Kidney tubule cell (primary cell): ENCODE measurements at places on chromosomes 3 and 15.

DNA sequence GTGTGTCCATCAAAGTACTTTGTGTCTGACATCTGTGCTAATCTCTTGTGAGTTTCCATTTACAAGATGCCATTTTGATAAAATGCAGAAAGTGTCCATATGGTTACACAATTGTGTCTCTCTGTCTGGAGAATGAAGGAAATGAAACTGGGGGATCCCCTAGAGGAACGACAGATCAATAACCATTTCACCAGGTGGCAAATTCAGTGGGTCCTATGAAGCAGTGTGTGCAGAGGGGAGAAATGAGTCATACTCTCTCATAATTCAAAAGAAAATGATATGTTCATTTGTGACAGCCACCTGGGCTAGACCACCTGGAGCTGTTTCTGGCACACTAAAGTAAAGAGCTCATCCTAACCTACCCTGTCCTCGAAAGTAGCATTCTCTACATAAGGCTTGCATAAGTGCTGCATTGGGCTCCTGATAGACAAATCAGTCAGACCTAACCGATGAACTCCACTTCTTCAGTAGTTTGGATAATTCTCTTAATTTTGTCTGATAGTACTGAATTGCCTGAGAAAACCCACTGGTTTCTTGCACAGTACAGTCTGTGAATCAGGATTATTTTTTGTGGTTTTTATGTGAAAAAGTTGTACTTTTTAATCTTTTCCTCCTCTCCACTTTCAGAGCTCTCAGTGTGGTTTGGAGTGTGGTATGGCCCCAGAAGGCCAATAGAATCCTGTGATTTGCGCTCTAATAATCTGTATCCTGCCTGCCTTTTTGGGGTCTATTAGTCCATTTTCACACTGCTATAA, 10.3 kb upstream of the CD47 start:
- DNase-seq: no peak

DNA sequence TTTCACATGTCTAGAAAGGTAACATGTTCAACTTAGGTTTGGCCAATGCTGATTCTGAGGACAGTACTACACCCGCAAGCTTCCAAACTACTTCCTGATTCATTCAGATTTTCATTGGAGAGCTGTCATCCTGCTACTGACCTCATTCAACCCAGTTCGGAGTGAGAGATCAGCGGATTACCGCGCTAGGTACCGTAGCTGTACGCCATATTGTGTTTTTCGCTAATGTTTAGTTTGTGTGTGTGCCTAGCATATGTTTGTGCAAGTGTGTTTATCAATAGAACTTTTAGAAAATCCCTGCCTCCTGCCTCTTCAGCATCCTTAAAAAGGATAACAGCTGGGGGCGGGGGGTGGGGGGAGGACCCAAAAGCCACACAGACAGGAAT, 1.1 kb downstream of the ZBTB20 start:
- DNase-seq: peak; percentile 83

GRCh38 chr3:63908081-63908736, 4.0 kb downstream of the SCAANT1 start:
- no peak for DNase-seq

DNA sequence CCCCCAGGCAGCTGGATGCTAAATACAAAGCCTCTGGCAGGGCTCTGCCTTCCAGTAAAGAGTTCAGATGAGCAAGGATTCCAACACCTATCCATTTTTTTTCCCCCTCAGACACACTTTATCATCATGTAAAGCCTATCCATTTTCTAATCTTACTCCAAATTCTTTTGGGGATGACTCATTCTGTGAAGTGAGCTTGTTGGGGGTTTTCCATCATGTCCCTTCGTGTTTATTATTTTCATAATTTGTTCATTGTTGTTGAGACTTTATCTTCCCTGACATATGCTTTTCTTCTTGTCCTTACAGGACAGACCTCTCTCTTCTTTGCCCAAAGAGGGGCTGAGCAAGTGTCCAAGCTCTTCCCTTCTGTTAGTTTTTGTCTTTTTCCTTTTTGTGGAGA, 34.7 kb upstream of the SH3BP5 start:
- DNase-seq: no peak

DNA sequence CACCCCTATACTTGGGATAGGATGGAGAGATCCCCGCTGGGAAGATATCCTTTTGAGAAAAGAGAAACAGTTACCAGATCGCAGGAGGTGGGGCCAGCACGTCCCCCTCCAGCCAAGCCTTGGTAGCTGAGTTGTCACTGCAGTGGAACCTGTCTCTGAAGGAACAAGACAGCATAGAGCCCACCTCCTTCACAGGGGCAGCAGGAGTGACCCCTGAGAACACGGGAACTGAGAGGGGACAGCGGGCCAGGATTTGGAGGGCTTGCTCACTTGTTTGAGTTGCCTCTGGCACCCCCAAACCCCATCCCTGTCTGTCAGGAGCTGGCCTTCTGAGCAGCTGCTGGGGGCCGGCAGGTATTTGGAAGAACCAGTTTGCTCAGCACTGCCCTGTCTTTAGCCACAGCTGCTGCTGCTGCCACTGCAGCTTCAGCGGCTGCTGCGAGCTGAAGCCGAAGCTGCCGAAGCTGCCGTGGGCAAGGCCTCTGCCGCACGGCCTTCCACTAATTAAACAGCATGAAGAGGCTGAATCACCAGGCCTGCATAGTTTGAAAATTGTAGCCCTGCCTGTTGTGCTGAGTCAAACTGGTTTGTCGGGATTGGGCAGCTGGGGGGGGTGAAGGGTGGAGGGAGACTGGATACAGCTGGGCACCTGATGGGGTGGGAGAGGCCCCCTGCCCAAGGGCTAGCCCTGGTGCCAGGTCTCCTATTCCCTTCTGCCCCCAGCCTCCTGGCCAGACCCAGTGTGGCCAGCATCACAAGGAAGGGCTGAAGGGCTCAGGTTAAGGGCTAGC, 4.0 kb downstream of the EPHB3 start:
- peak; percentile 83 for DNase-seq
